GM20000 (cell line): ENCODE measurements at places on chromosomes 7 and 10.

DNA sequence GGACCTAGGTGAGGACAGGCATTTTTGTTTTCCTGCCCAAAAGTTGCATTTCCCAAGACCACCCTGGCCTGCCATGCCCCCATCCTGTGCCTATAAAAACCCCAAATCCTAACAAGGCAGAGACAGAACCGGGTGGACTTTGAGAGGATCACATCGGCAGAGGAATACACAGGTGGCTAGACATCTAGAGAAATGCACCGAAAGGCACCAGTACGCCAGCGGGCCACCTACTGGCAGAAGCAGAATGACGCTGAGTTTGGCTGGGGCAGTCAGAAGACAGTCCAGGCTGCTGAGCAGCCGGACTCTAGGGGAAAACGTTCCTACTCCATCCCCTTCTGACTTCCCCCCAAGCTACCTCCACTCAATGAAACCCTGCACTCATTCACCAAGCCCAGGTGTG is 2.8 kb downstream of the AKR1C4 start:
- no peak for DNase-seq

DNA sequence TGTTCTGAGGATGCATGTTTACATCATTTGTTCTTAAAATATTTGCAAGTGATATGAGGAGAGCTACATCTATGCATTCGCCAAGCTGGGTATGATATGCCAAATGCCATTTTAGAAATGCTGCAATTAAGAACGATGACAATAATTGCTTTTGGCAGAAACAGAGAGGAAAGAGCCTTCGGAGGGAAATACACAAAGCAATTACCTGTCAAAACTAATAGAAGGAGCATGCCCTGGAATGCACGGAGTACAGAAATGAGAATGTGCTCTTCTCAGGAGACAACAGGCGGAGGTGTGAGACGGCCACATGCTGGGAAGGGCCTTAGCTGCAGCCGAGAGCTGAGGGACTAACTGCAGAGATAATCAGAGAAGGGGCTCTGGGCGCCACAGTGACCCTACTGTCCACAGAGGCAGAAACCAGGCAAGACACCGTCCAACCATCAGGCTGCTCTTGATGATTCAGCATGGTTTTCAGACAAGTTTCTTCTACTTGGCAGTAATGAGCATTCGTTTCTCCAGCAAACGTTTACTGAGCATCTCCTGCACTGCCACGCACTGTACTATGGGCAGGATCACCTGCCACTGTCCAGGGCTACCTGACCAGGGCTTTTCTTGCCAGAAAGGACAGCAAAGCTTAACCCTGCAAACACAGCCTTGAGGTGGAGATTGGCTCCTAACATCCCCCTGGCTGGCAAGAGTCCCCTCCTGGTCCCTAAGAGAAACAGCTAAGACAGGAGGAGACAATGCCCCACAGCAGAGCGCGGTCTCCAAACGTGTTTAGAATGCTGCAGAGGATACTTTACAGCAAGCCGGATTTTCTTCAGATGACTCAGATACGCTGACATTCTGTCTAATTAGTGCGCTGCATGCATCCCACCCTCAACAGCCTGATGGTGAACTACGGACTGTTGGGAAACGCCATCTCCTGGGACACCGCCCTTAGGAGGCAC is 18.1 kb downstream of the VIPR2 start:
- no peak for DNase-seq

DNA sequence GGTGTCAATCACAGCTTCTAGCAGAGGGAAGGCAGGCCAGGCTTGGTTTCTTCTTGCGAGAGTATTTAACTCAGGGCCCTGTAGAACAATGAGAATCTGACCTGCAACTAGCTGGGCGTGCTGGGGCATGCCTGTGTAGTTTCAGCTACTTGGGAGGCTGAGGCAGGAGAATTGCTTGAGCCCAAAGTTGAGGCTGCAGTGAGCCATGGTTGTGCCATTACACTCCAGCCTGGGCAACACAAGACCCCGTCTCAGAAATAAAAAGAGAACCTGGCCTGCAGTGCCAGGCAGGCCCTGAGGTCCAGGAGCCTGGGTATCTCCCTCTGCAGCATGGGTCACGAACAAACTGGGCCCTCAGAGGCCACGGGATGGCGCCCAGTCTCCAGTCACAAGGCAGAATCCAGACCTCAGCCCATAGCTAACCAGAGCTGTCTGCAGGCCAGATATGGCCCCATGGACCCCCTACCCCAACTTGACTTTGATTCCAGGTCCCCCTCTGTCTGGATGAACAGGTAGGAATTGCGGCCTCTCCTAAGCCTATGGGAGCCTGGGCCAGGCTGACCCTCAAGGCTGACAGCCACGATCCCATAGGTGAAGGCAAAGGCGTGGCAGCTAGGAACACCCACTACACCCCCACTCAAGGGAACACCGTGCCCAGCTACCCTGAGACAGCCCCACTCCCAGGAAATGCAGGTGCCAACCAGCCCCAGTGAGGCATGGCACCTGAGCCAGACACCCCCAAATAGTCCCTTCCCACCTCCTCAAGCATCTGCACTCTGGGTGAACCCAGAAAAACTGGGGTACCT is 102.7 kb upstream of the TNRC18 start:
- no peak for DNase-seq

DNA sequence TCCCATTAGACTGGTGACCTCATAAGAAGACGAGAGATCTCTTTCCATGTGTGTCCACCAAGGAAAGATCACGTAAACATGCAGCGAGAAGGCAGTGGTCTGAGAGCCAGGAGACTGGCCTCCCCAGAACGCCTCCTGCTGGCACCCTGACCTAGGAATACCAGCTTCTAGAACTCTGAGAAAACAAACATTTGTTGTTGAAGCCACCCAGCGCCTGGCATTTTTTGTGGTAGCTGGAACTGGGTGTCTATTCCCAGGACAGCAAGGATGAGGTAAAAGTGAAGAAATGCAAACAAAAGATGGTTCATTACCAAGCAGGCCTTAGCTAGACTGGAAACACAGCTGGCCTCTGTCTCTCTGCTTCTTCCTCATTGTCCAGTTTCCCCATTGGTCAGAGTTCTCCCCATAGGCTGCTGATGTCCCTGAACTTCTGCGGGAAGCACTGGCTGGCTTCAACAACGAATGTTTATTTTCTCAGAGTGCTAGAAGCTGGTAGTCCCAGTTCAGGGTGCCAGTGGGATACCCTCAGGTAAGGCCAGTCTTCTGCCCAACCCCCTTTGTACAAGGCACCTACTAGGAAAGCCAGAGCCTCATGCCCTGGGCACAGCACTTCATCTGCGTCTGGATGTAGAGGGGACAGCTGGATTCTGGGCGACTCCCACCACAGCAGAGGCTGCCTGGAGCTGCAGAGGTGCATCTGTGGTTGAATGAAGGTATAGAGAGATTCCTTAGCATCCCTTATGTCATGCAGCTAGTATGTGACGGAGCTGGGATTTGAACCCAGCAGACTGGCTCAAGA is 304.9 kb downstream of the TCERG1L start:
- no peak for DNase-seq

DNA sequence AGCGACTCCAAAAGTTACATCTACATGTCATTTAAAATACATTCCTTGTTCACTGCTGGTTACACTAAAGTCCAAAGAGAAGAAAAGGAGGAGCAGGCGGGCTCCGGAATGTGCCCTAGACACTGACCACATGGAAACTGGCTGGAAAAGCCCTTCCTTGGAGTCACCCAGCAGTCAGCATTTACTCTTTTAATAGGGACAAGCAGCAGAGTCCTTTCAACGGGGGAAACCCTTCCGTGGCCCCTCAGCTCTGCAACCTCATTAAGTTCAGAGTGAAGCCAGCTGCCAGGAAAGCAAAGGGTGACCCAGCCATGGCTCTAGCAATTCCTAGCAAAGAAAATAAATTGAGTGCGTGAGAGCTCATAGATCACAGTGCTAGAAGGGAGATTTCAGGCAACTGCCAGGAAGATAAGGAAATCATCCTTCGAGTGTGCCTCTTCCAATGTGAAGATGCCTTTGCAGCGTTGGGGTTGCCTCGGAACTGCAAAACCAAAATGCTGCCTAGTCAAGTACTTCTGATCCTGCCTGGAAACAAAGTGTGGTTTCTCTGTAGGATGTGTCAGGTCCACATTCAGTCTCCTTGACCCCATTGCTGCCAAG is 101.6 kb downstream of the SORBS1 start:
- no peak for DNase-seq

- no peak for DNase-seq
These were observed 1071.5 kb upstream of the C7orf33 start for GRCh38 chr7:147519062-147519461.

GRCh38 chr10:93454736-93455135 is 27.4 kb downstream of the MYOF start:
- no peak for DNase-seq
